Type B pancreatic cell (in vitro differentiated cells): ENCODE measurements at places on chromosomes 3 and 15. TPM values are rescaled to one million over a fixed set of nuclear protein-coding genes. Genes with fewer than 3 reads are reported as not detected.

Gene CADPS
- total RNA-seq, result 21.6 and 26.8 TPM in 2 replicates

Gene SLC28A2
- total RNA-seq, result 0.14 and 2.4 TPM in 2 replicates

Gene UROC1
- not detected in 2 replicates for total RNA-seq

Gene RPL4
- 2,930 and 3,234 TPM in 2 replicates for total RNA-seq

DNA sequence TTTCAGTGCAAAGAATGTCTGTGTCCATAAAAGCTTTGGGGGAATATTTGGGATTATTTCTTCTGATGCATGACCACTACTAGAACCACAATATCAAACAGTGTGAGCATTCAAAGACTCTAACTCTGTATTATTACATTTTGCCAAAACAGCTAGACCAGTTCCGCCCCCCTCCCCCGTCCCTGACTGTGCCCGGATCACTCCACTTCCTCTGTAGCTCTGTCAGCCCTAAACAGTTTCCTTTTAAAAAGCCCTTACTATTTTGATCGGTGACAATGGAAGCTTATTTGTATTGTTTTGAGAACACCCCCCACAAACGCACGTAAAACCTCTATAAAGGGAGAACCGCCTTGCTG lies 36.6 kb upstream of the EPHB3 start:
- DNase-seq, result no peak
- peaks cover 72% of the 10 kb centered on the region for H3K27me3 ChIP-seq
- no peaks in the 10 kb centered on the region for H3K36me3 ChIP-seq
- H3K27ac ChIP-seq, result peak overlapping the region; percentile 74
- peaks cover 10% of the 10 kb centered on the region for H3K4me1 ChIP-seq
- H3K4me3 ChIP-seq, result peak overlapping the region; percentile 89

DNA sequence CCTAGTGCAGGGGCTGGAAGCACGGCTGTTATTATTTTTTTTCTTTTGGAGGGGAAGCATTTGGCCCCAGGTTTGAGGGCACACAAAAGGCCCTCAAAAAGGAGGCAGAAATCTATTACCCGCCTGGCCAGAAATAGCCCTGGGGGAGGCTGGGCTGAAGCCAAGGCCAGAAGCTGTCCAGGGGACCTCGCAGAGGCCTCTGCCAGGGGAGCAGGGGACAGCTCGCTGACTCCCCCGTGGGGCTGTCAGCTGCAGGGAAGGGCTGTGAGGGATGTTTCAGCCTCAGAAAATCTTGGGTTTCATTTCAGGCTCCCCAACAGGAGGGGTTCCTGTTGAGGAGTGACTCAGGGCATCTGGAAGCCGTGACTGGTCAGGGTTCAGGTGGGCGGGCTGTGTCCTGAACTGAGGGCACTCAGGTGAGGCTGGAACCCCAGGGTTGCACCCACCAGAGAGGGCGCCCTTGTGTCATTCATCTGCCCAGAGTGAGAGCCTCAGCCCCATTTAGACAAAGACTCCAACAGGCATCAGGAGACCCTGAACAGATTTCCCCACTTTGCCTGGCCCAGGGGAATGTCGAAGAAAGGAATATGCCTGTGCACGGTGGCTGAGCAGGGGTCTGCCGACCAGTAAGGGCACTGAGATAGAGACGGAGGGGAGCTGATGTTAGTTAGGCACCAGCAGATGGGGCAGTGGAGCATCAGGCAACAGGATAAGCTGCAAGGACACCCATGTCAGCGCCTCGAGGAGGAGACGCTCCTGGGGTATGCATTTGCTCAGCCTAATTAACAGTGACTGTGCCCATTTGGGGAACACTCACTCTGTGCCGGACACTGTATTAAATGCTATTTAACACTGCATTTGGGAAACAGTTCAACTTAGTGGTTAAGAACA lies 43.5 kb upstream of the SLC6A11 start:
- H3K36me3 ChIP-seq, result no peaks in the 10 kb centered on the region
- no peaks in the 10 kb centered on the region for H3K4me1 ChIP-seq
- peaks cover 52% of the 10 kb centered on the region for H3K27me3 ChIP-seq

GRCh38 chr15:31974855-31975829 lies 55.2 kb upstream of the CHRNA7 start:
- H3K27me3 ChIP-seq, result peaks cover 23% of the 10 kb centered on the region
- H3K27ac ChIP-seq, result peak overlapping the region; percentile 46
- H3K4me3 ChIP-seq, result peak overlapping the region; percentile 80
- DNase-seq, result no peak
- H3K4me1 ChIP-seq, result peaks cover 7% of the 10 kb centered on the region
